ENCODE measurements at places on chromosomes 7 and 10.

DNA sequence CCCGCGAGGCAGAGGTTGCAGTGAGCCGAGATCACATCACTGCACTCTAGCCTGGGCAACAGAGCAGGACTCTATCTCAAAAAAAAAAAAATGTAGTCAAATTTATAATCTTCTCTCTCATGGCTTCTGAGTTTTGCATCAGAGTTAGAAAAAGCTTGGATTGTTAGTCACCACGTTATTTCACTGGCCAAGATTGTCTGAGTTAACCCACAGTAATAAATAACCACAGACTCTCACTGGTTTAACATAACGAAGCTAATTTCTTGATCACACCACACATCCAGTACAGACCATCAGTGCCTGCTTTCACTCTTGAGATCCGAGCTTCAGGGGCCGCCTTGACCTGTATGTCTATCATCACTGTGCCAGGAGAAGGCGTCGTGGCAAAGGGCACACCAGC is 116.8 kb upstream of the JCAD start:
- DNase-seq = no peak

DNA sequence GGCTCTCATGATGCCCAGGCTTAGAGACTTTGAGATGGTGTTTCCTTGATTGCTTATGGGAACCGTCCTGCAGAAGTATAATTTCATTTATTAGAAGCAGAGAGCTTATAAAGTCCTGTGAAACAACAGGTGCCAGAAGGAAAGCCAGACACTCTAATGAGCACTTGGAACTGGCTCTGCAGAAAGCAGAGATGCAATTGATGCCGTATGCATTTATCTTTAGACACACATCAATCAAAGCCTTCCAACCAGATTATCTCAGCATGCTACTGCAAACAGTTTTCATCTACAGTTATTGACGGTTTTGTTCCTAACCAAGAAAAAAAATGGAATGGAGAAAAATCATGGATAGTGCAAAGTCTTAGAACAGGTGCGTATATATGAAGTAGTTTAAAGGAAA is 371.7 kb upstream of the PRKCQ start:
- no peak for DNase-seq

DNA sequence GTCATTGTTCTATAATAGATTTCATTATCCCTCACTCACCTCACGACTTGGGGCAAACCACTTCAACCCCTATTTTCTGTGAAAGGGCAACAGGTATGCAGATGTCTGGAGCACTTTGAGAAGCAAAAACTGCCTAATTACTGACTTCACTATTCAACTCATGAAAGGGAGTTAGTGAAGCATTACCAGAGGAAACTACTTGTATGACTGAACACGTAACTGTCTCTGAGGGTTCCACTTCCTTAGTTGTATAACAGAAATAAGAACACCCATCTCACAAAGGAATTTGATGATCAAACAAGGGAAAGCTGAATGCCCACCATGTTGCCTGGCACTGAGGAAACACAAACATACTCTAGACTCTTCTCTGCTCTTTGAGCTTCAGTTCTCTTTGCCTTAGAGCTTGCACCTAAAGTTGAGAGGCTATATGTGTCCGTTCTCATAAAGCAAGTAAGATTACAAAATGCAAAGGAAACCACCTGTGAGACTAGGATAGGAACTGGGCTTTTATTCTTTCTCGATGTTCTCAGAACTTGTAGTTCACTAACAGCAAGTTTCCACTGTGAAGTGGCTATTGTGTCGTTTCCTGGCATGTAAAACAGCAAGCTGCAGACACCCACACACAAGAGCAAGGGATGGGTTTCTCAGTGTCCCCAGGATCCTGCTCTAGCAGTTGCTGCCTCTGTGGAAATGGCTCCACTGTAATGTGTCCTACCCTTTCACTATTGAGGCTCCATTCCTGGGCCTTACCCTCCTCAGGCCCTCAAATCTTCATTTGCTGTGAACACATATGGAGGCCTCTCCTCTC is 2.6 kb downstream of the TMEM243 start:
- no peak for DNase-seq

- DNase-seq = no peak
Measured at GRCh38 chr10:62121187-62121530, 147.5 kb downstream of the RTKN2 start.

GRCh38 chr10:11013836-11014235 is 3.8 kb upstream of the CELF2 start:
- no peak for DNase-seq

- peak; percentile 38 for DNase-seq
Measured at GRCh38 chr7:69651101-69651590, 52.9 kb downstream of the AUTS2 start.

GRCh38 chr10:102608487-102608886 is 35.8 kb upstream of the TRIM8 start:
- no peak for DNase-seq
